Cerebellum (tissue), 4 donors: ENCODE measurements at places on chromosomes 3 and 15. TPM values are rescaled to one million over a fixed set of nuclear protein-coding genes. Genes with fewer than 3 reads are reported as not detected.

Gene SV2B
- 51.8 TPM for total RNA-seq

Gene PLA2G4E
- total RNA-seq: not detected

Gene GOLGA8T
- 0.64 TPM for total RNA-seq

Gene SLC2A2
- not detected for total RNA-seq

Gene COX17
- 18.9 TPM for total RNA-seq

- DNase-seq: no peak
Measured at GRCh38 chr3:124217542-124217941, 225.6 kb upstream of the ROPN1 start.

DNA sequence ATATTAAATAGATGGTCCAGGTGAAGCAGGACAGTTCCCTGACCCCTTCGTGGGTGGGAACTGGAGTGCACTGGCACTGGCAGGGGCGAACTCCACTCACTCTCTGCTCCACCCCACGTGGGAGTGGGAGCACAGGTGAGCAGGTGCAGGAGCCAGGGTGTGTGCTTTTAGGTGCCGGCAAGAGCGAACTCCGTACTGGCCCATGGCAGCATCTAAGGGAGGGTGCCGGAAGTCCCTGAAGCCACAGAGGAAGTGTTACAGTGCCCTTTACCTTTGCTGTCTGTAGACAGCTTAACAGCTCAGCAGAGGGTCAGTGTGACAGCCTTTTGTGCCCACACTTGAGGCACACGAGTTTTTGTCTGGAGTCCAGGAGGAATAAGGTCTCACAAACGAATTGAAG, 26.7 kb upstream of the PIAS1 start:
- DNase-seq: no peak

DNA sequence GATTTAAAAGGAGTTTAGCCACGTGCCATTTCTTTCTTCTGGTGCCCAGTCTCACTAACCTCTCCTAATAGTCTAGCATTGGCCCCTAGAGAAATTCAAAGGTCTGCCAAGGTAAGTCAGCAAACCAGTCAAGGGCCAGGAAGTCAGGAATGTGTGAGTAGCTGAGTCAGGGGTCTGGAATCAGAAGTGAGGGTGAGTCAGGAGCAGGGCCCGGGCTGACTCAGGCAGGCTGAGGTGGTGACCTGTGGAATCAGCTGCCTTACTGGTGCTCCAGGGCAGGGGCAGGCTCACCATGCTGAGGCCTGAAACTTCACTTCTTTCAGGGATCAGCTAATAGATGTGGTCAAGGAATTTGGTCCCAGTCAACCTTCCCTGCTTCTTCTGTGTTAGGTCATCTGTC, 105.8 kb upstream of the MYZAP start:
- no peak for DNase-seq

DNA sequence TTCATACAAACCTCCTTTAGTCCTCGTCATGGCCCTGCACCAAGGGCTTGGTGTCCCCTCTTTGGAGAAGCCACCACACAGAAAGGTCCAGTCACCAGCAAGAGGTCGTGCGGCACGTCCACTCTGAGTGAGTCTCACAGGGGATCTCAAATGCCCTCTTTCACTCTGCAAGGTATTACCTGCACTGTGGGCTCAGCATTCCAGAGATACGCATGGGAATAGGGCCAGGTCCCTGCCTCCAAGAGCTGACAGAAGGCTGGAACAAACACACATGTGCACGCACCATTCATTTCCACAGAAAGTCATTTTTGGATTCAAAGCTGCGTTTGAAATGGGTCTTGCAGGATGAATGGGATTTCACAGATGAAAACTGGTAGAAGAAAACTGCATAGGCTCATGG, 50.4 kb upstream of the TJP1 start:
- DNase-seq: no peak

GRCh38 chr3:11091088-11091590, 63.2 kb upstream of the HRH1 start:
- no peak for DNase-seq

- no peak for DNase-seq
Measured at GRCh38 chr3:181384970-181385369, 326.8 kb upstream of the SOX2 start.

DNA sequence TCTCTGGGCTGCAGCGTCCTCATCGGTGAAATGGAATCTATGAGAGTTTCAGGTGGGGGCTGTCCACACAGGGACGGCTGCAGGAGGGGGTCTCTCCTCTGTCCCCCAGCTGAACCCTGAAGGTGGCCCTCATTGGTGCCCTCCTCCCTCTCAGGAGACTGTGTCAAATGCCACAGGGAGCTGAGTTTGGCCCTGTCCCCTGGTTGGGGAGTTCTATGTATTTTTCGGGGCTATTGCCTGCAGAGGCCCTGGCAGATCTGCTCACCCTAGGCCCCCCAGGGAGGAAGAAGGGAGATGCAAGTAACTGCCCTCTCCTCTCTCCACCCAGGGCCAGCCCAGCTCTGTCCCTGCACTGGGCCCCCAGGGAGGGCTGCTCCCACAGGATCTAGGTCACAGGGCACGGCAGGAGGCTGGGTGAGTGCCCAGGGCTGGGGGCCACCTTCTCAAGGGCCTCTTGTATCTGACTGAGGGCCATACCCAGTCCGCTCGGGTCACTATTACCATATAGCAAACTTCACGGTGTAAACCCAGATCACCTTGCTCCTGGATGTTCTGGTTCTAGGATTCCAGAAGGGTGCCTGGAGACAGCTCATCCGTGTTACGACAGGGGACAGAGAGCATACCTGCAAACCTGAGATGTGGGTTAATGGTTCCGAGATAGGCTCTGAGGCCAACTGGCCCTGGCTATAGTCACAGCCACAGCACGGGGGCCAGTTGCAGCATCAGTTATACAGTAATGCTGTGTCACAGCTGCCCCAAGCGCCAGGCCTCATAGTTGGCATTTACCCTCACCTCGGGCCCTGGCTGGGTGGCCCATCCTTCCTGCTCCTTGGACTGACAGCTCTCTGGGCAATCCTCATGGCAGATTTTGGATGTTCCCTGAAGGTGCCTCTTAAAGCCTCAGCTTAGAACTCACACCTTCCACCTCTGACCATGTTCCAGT, 102.4 kb upstream of the PRR23E start:
- no peak for DNase-seq

DNA sequence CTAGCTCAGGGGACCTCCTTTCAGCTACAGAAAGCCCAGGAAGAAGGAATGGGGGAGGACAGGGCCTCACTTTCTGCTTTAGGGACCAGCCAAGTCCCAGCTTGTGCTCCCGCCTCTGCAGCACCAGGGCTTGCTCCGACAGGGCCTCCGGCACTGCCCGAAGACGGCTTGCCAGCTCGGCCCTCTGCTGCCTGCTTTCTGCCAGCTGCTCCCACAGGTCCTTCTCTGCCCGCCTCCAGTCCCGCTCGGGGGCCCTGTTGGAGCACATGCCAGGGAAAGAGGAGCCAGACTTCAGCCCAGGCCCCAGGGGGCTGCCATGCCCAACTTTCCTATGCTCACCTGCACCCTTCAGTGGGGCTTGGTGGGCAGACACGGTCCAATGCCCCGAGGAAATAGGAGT, 4.3 kb upstream of the CLK3 start:
- DNase-seq: no peak

DNA sequence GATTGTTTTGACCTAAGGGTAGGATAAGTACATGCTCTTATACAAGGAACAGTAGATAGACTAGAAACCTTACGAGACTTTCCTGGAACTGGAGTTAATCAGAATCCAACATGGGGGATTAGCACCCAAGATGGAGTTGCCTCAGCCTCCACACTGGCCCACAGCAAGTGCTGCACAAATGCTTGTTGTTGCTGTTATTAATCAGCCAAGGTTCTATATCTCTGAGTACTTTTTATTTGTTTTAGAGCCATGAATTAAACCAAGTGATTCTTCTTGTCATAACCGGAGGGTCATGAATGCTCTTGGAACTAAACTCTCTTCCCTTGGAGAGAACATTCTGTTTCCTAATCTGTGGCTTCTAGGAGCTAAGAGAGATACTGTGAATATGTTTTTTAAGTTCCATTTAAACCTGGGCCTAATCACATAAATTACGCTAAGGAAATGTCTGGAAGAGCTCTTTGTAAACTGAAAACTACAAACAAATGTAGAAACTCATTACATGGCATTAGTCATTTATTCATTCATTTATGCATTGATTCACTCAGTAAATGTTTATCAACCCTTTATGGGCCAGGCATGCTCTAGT, 5.7 kb upstream of the IL16 start:
- DNase-seq: no peak

DNA sequence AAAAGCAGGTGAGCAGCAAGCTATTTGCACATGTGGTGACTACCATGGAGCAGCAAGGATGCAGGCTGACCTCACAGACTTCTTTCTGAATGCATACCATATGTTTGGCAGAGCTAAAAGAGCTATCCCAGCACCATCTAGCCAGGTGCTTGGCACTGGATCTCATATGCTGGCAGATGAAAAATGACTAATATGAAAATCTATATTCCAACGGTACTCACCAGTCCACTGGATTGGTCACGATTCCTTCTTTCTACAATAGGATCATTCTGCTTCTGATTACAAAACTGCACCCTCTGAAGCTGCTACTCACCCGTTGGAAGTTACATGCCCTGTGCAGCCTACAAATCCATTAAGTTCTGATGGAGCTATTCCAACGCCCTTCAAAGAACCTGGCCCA, 714.3 kb upstream of the CFAP20DC start:
- no peak for DNase-seq

GRCh38 chr3:74676-75243, 121.8 kb upstream of the CHL1 start:
- no peak for DNase-seq

DNA sequence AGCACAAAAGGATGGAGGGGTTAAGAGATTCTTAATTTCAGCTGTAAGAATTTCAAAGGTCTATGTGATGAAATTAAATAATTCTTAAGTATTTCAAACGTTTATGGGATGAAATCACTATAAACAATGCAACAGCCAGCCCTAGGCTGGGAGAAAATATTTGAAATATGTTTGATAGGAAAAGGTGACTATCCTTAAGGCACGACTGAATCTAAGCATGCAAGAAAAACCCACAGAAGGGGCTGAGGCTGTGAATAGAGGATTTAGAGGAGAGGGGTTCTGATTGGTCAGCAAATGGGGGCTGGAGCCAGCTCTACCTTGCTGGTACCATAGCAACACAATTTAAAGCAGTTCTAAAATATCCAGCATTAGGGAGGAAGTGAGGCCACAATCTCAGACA, 220.8 kb upstream of the ATP10A start:
- no peak for DNase-seq
